ENCODE measurements at places on chromosomes 11 and 22.

DNA sequence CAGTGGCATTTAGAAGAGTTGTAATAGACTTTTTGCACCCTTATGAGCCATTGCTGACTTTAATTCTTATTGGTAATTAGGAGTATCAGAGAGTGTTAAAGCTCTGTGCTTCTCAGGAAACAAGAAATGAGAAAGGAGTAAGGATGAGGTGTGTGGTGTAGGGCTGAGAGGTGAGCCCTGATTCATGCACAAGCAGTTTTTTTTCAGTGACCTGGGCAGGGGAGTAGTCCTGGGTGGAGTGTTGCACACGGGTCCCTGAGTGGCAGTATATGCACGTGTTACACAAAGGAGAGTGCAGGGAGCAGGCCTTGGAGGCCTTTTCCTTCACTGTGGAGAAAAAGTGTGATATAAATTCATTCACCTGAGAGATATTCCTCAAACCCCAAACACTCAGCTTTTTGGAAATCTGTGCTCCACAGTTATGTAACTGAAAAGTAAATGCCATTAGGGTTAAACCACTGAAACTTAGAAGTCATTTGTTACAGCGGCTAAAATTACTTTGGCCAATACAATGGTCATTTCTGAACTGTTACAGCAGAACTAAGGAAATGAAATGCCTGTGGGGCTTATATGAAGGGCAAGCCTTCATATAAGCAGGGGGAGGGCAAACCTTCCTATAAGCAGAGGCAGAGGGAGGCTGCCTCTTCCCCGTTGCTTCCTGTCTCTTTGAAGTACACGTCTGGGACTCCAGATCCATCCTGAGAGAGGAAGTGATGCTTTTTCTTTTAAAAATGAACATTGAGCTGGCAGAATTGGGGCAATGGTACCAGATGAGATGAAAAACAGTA, 62.6 kb upstream of the OLFML1 start:
- DNase-seq: no peak

DNA sequence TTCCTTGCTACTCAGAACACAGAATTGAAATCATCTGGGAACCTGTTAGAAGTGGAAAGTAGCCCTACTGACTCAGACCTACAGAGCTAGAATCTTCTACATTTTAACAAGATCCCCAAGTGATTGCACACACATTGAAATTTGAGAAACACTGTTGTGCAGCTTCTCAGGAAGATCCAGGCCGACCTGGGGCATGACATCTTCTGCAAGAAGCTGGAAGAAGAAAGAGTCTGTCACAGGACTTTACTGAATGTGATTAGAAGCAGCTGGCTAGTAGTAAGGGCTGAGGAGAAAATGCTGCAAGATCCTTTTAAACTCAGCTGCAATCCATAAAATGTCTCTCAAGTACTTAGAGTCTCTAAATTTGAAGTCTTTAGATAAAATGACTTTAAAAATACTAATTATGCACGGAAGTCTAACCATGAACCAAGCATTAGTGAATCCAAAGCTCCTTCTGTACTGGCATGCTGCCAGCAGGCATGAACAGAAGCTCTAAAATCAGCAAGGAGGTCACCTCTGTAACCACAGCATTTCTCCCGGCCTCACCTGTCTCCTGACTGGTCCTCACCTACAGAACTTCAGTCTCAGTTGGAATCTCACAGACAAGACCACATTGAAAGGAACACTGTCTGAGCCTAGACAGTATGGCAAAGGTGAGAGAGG, 85.0 kb downstream of the SERGEF start:
- DNase-seq: no peak

DNA sequence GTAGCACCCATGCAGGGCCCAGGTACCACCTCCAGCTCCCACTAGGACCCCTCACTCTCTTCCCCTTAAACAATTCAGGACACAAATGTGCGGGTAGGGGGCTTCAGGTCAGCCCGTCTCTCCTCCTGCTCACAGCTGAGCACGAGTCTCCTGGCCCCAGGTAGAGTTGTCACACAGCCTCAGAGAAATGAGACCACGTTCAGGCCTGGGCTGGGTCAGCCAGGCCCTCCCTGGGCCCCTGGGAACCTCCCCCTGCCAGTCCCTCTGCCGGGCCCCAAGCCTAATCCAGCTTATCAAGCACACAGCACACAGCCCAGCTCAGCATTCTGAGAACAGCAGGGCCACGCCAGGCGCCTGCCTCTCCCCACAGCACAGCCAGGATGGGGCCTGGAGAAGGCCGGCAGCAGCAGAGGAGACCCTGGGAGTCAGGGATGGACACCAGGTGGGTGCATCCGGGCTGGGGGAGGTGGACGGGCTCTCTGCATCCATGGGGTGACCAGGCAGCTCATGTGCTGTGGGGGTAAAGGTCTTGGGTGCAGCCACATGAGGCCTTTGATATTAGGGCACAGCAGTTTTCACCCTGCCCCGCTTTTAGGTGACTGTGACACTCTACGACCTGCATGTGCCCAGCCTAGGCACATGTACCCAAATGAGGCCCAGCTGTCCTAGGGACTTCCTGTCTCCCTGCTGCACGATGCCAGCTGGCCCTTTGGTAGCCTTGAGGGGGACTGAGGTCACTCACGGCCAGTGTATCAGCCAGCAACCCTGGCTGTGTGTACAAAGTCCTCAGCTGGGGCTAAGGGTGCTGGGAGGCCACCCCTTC, 87.0 kb downstream of the MORC2 start:
- DNase-seq: no peak

- no peak for DNase-seq
Observed at GRCh38 chr11:81026032-81026431, 1585.2 kb upstream of the TENM4 start.

DNA sequence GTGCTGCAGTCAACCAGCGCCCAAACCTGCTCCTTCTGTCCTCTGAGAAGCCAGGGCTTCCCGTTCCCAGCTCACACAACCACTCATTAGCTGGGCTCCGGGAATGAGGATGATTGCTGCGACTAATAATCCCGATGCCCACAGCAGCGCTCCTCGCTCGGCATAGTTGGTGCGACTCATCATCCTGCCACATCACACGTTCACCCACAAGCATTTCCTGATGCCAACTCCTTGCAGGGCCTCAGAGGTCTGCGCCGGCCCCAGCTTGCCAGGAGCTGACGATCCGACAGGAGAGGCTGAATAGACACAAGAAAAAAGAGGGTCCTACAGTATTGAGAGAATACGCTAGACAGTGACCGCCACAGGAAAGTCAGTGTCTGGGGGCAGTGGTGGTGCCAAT, 10.6 kb upstream of the CSNK1E start:
- no peak for DNase-seq

GRCh38 chr22:45632791-45633515, 38.7 kb upstream of the ATXN10 start:
- DNase-seq: no peak

DNA sequence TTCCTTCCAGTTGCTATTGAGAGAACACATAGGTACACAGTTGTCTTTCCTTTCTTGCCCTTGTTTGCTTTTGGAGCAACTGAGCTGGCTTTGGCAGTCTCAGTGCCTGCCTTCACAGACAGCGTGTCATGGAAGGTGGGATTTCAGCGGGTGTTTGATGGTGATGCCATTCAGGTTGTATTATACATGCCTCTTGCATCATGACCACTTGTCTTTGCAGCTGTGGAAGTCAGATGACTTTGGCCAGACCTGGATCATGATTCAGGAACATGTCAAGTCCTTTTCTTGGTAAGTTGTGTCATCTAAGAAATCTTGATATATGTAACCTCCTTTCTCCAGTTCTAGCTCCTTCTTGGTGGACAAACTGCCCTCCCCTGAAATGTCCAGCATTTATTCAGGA, 37.1 kb upstream of the SORL1-AS1 start:
- DNase-seq: no peak

DNA sequence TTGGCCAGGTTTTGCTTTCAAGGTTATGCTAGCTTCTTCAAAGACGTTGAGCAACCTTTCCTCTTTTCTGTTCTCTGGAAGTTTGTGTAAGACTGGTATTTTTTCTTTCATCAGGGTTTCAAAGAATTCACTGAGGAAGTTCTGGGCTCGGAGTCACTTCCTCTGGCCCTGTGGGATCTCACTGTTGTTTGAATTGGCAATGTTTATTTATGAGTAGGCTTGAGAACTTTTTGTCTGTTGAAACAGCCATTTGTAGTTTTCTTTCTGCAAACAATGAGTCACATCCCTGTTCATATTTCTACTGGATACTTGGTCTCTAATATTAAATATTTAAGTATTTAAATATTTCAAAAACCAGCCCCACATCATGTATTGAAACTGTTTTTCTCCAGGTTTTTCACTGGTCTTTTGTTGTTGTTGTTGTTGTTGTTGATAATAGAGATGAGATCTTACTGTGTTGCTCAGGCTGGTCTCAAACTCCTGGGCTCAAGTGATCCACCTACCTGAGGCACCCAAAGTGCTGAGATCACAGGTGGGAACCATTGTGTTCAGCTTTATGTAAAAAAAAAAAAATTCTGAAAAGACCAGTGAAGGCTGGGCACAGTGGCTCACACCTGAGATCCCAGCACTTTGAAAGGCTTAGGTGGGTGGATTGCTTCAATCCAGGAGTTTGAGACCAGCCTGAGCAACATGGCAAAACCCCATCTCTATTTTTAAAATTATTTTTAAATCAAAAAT, 26.9 kb downstream of the SUSD2 start:
- DNase-seq: no peak

GRCh38 chr11:44344921-44345320, 35.0 kb upstream of the ALX4 start:
- DNase-seq: no peak

DNA sequence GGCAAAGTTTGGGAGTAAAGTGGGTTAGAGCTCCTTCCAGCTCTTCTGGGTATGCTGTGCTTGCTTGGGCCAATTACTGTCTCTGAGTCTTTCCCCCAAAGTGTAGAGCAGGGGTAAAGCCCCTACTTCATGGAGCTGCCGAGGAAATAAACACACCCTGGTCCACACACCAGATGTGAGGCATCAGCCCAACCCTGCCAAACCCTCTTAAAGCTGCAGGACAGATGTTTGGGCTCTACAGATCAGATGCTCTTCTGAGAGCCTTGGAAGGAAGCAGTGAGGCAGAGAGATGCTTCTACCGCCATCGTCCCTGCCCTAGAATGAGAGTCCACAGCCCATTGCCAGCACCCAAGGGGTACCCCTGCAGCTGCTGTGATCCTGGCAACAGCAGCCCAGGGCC, 64.7 kb downstream of the ELFN2 start:
- DNase-seq: no peak

- no peak for DNase-seq
Observed at GRCh38 chr11:76226626-76227025, 20.3 kb upstream of the WNT11 start.

DNA sequence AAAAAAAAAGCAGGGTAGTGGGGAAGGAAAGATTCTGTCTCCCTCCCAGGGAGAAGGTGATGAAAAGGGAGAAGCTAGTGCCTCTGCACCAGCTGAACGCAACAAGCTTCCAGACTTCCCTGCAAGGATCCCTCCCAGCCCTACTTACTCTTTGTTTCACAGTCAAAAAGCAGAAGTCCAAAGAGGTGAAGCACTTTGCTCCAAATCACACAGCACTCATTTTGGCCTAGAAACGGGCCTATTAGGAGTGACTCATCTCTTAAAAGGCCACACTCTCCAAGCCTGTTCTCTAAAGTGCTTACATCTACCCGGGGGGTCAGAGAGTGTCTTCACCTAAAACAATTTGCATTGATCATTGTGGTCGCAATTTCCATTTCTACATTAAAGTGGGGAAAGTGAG, 17.7 kb upstream of the GRK3 start:
- DNase-seq: no peak

DNA sequence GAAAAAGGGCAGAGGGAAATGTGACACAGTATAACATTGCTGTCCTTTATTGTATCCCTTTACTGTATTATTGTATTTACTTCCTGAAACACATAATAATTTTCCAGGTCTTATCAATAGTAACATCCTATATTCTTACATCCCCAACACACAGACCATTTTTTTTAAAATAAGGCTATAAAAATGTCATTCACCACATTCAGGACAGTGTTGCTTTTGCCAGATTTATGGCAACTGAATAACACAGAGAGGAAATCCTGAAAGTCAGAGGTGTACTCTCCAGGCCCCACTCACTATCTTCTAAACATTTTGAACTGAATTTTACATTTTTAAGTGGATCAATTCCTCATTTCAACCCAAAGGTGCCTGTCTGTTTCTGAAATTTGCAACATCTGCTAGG, 104.8 kb upstream of the MTMR2 start:
- DNase-seq: no peak

- no peak for DNase-seq
Observed at GRCh38 chr11:15258433-15259165, 143.9 kb downstream of the INSC start.

- DNase-seq: no peak
Observed at GRCh38 chr22:36291831-36292740, 39.2 kb downstream of the APOL1 start.

GRCh38 chr11:76007166-76007565, 192.2 kb downstream of the UVRAG start:
- DNase-seq: no peak

- DNase-seq: no peak
Observed at GRCh38 chr11:121458551-121458950, 5.8 kb upstream of the SORL1-AS1 start.

DNA sequence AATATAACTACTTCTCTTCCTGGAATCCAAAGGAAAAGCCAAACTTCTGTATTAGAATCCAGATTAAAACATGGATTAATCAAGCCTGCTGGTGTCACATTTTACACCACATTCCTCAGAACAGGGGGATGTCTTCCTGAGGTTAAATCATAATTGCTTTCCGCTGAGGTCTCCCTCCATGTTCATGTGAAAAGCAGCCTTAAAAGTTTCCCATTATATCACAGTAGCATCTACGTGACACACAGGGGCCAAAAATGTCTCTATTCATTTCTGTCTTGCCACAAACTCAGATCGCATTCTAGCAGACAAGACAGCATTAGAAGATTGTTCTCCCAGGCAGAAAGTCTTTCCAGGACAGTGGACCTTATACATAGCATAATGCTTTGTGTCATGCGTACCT, 788.7 kb downstream of the OPCML start:
- DNase-seq: no peak

DNA sequence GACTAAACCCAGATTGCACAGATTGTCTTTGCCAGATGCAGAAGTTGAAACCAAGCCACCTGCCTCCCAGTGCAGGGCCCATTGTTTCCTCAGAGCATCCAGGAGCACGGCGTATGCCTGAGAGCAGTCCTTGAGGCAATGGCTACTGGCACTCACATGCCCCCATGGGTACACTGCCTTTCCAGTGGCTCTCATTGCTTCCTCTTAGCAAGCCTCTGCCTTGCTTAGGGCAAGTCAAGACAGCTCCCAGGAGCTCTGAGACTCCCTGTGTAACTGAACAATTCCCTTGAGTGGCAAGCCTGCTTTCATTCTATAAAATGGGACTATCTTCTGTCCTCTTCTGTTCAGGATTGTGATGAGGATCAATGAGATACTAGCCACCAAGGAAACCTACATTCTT, 4.1 kb downstream of the SYTL2 start:
- DNase-seq: no peak

DNA sequence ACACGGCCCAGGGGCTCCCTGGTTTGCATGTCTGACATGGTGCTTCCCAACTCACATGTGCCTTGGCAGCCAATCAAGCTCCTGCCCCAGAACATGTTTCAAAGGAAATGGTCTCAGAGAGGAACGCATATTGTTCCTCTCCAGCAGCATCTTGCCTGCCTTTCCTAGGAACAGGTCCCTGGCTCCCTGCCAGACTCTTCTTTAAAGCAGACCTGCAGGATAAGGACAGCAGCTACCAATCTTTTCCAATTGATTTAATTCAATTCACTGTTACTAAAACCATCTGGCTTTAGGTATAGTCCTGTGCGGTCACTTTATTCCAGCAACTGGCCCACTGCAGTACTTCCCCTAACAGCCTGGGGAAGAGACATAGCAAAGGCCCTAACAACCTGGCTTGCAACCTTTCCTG, 79.9 kb downstream of the AMBRA1 start:
- DNase-seq: no peak

All from T-helper 1 cell (primary cell).